ENCODE measurements at places on chromosomes 2 and 18.

- no peak for DNase-seq
These were observed 290.3 kb upstream of the CCDC68 start for GRCh38 chr18:55249550-55249949.

DNA sequence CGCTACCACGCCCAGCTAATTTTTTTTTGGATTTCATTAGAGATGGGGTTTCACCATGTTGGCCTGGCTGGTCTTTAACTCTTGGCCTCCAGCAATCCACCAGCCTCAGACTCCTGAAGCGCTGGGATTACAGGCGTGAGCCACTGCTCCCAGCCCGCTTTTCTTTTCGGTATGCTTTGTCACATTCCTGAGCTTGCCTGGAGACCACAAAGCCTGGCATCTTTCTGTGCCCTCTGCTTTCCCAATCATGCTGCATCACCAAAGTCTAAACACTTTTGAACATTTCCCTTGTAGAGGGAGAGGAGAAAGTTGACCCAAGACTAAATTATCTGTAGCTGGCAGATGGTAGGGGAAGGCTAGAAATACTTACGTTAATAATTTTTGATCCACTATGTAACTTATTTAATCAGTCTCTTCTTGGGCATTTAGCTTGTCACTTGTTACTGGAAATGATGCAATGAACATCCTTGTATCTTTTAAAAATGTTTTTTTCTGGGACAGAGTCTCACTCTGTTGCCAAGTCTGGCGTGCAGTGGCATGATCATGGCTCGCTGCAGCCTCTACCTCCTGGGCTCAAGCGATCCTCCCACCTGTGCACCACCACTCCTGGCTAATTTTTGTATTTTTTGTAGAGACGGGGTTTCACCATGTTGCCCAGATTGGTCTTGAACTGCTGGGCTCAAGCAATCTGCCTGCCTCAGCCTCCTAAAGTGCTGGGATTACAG lies 2.7 kb upstream of the NPC1 start:
- no peak for DNase-seq

GRCh38 chr18:76522122-76522503 lies 27.1 kb upstream of the ZNF516 start:
- no peak for DNase-seq

DNA sequence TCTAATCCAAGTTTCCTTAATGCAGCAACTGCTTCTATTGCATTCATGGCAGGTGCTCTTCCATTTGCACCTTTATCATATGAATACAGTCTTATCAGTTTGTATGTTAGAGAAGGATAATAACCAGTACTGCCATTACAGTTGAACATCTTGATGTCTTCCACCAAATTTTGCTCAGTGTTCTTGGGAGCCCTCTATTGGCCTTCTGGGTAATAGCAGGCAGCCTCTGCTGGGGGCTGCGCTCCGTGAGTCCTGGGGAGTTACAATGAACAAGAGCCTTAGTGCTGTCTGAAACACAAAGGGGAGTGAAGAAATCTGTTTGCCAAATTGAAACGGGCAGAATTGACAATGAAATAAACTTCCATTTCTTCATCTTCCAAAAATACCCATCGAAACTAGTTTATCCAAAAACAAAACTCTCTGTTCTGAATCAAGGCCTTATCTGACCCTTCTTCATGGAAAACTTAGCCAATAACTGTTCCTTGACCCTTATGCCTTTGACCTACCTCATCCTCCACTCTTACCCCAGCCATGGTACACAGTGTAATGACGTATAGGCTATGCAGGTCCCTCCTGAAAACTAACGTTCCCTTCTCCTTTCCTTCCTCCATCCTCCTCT lies 79.9 kb downstream of the ALK start:
- peak; percentile 32 for DNase-seq

GRCh38 chr18:75694292-75694691 lies 266.8 kb upstream of the SMIM21 start:
- no peak for DNase-seq

GRCh38 chr18:48790869-48791635 lies 159.7 kb downstream of the SMAD7 start:
- no peak for DNase-seq

- DNase-seq: no peak
These were observed 72.6 kb downstream of the ACTR2 start for GRCh38 chr2:65300134-65300760.

DNA sequence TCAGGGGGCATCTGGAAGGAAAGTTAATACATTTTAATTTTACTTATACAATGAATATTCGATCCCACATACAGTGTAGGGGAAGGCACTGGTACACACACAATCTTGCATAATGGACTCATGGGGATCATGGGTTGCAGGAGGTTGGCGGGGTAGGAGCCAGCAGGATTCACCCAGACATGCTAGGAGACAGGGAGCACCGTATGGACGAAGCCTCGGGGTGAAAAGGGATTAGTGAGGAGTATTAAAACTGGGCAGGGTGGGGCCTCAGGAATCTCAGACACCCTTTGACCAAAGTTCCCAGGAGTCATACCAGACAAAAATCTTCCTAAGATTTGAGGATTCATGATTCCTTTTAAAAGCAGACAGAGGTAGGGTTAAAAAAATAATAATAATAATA lies 140.8 kb downstream of the BCL11A start:
- no peak for DNase-seq

DNA sequence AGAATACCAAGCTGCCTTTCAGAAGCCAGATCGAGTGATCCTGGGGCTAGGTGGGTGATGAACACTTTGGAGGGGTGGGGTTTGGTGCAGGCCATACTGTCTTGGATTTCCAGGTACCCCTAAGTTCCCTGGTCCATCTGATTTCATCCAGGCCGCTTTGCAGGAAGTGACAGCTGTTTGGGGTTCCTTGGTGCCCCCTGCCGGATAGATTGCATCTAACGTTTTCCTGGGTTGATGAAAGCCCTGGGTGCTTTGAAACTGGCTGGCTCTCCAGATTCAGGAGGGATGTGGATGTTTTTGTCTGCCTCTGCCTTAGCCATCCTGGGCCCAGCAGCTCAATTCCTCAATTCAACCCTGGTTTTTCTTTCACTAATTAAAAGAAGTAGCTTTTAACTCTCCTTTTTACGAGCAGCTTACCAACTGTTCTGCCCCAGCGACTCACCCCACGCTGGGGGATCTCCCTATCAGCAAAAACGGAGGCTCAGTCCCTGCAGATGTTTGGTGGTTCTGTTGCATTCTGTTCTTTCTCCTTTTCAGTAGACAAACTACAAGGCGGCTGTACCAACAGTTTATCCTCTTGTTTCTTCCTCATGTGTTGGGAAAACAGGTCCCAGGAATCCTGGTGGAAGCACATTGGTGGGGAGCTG lies 37.1 kb downstream of the ARHGEF4 start:
- DNase-seq: peak; percentile 71
